Cardiac muscle cell (in vitro differentiated cells and primary cell): ENCODE measurements at places on chromosomes 7 and 10. TPM values are rescaled to one million over a fixed set of nuclear protein-coding genes. Genes with fewer than 3 reads are reported as not detected.

ENTPD1 gene
- total RNA-seq: 0.95 and 1.1 TPM in 2 replicates

NPY4R gene
- 0.39 and 1.2 TPM in 2 replicates for total RNA-seq

PROSER2 gene
- total RNA-seq: 17.3 and 20.7 TPM in 2 replicates

LLCFC1 gene
- total RNA-seq: not detected in 2 replicates

CEP55 gene
- 2.8 and 23.8 TPM in 2 replicates for total RNA-seq

GNAT3 gene
- total RNA-seq: not detected in 2 replicates

SERPINE1 gene
- 1.1 and 1.6 TPM in 2 replicates for total RNA-seq

NYAP1 gene
- 9.0 and 13.0 TPM in 2 replicates for total RNA-seq

ACSM6 gene
- total RNA-seq: not detected in 2 replicates

MOGAT3 gene
- total RNA-seq: not detected in 2 replicates

CCNJ gene
- total RNA-seq: 12.3 and 14.7 TPM in 2 replicates

DNA sequence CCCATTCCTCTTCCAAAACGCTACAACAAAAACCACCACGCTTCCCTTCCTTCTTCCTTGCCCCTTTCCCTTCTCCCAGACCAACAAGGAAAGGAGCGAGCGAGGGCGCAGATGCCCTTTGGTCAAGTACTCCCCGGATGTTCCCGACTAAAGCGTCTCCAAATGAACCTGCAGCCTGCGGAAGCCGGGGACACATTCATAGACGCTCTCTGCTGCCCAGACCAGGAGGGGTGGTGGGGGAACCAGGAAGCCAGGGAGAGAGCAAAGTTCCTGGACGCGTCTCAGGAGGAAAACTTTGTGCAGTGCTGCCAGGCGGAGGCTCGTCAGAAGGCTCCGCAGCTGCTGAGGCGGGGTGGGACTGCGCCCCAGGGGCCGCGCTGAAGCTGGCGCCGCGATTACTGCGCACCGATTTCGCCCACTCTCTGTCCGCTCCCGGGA, 754 bp downstream of the SEMA3D start:
- H3K36me3 ChIP-seq: no peaks in the 10 kb centered on the region
- peak overlapping the region; percentile 66 for H3K4me3 ChIP-seq
- H3K27ac ChIP-seq: no peak overlapping the region

DNA sequence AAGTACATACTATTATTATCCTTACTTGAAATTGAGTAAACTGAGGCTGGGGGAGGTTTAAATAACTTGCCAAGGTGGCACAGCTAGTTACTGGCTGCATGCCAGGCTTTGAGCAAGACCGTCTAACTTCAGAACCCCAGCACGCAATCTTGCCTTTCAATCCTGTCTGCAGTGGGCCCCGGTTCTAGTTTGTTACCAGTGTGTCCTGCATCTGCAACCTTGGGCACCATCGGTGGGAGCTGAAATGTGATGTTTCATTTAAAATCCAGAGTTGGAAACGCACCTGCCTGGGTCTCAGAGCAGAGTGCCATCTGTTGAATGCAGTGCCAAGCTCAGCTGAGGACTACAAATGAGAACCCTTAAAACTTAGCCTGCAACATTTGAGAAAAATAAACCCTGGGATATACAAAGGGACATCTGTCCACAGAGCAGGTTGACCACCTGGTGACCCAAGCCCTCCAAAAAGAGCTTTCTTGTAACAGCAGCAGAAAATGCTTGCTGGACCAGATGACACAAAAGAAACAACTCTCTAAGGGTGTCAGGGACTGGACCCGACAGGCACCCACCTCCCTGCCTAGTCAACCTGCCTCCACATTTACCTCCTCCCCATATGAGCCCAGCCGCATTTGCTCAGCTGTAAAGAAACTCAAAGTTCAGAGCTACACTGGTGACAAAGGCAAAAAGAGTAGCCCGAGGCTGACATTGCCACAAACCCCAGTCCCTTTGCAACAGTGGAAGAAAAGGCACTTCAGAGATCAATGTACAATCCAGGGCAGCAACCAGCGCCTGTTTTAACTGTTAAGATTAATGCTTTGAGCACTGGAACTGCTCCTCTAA, 1.7 kb downstream of the SH3PXD2A start:
- H3K27ac ChIP-seq: peak overlapping the region; percentile 88
- peak overlapping the region; percentile 87 for H3K4me3 ChIP-seq
- DNase-seq: no peak
- H3K27me3 ChIP-seq: no peaks in the 10 kb centered on the region

DNA sequence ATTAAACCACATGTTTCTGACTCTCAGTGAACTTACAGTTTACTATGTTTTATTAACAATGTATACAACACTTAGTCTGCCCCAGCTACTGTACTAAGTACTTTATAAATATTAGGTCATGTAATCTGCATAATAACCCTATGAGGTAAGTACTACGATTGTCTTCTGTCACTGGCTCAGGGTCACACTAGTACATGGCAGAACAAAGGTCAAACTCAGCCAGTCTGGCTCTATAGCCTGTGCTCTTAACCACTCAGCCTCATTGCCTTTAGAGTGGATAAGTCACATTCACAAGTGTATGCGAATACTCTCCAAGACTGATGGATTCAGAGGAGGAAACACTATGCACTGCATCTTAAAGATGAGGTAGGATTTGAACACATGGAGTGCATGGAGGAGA, 252.3 kb downstream of the KCNMA1 start:
- no peak overlapping the region for H3K4me3 ChIP-seq
- no peak for DNase-seq
- H3K27ac ChIP-seq: no peak overlapping the region

DNA sequence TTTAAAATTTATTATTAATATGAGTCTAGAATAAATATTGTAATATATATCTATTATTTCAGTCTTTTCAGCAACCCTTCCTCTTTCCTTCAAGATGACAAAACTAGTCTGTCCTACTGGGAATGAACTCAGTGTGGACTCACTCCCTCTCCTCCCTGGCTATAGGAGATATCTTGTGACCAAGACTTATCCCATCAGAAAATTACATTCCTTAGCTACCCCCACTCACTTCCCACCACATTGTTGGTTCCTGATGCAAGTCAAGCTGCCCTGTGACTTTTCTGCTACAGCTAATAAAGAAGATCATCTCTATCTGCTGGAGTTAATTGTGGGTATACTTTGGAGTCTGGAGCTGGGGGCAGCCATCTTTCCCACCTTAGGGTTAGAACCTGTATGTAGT, 28.0 kb upstream of the MCU start:
- no peaks in the 10 kb centered on the region for H3K27me3 ChIP-seq
- DNase-seq: peak; percentile 16
- no peaks in the 10 kb centered on the region for H3K4me1 ChIP-seq
- H3K4me3 ChIP-seq: no peak overlapping the region
- H3K36me3 ChIP-seq: no peaks in the 10 kb centered on the region

DNA sequence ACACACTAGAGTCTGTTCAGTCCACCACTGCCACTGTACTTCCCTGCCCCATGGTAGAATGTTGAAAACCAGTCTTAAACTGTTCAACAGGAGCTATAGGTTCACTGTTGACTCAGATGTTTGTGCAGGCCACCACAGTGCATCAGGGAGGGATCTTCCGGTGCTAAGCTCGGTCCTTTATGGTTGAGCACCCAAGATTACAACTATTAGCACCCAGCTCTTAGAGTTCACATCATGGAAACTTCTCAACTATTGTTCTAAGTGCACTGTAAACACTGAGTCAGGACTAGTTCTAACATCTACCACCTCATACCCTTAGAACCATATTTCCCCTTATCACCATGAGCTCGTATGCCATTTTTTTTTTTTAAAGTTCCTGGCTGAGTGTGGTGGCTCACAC, 97.1 kb upstream of the MXI1 start:
- H3K27ac ChIP-seq: no peak overlapping the region
- H3K27me3 ChIP-seq: no peaks in the 10 kb centered on the region
- H3K4me3 ChIP-seq: no peak overlapping the region
- H3K36me3 ChIP-seq: peaks cover 21% of the 10 kb centered on the region

- no peaks in the 10 kb centered on the region for H3K36me3 ChIP-seq
- H3K4me3 ChIP-seq: peak overlapping the region; percentile 85
- H3K27me3 ChIP-seq: peaks cover 32% of the 10 kb centered on the region
- H3K4me1 ChIP-seq: peaks cover 4% of the 10 kb centered on the region
- H3K27ac ChIP-seq: no peak overlapping the region
- peak; percentile 55 for DNase-seq
Measured at GRCh38 chr7:17299483-17299991, 1.1 kb downstream of the AHR start.

GRCh38 chr7:139576179-139576973, 52.9 kb downstream of the CLEC2L start:
- no peak overlapping the region for H3K27ac ChIP-seq
- no peak overlapping the region for H3K4me3 ChIP-seq
- DNase-seq: no peak
- H3K4me1 ChIP-seq: no peaks in the 10 kb centered on the region
- H3K36me3 ChIP-seq: peaks cover 32% of the 10 kb centered on the region
- no peaks in the 10 kb centered on the region for H3K27me3 ChIP-seq

GRCh38 chr7:114934713-114935112, 12.8 kb downstream of the MDFIC start:
- no peaks in the 10 kb centered on the region for H3K36me3 ChIP-seq
- no peak overlapping the region for H3K4me3 ChIP-seq
- DNase-seq: peak; percentile 53
- H3K4me1 ChIP-seq: peaks cover 13% of the 10 kb centered on the region

GRCh38 chr7:7452119-7452518, 83.6 kb downstream of the COL28A1 start:
- no peak overlapping the region for H3K4me3 ChIP-seq
- H3K27ac ChIP-seq: no peak overlapping the region
- H3K36me3 ChIP-seq: no peaks in the 10 kb centered on the region
- DNase-seq: no peak
- no peaks in the 10 kb centered on the region for H3K4me1 ChIP-seq

DNA sequence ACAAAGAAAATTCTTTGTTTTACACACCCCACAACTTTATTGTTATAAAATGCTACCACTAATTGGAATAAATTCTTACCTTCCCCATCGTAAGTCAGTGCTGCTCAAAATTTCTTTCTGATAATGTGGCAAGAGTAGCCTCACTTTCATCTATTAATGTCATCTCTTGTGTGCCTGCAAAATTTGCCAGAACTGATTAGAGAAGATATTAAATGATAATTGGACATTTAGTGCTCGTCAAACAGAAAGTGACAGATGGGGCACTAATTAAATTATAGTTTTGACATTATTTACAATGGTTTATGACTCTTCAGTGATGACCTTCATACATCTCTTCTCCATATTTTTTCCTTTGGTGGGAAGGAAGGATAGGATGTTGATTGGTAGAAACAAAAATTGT, 690.9 kb downstream of the NXPH1 start:
- no peak for DNase-seq
- H3K4me3 ChIP-seq: no peak overlapping the region
- no peaks in the 10 kb centered on the region for H3K4me1 ChIP-seq
- H3K27me3 ChIP-seq: no peaks in the 10 kb centered on the region
- H3K36me3 ChIP-seq: no peaks in the 10 kb centered on the region
- H3K27ac ChIP-seq: no peak overlapping the region

GRCh38 chr7:139482662-139483466, 609 bp downstream of the KLRG2 start:
- H3K27ac ChIP-seq: no peak overlapping the region
- no peaks in the 10 kb centered on the region for H3K36me3 ChIP-seq
- H3K27me3 ChIP-seq: peaks cover 67% of the 10 kb centered on the region
- H3K4me1 ChIP-seq: peaks cover 8% of the 10 kb centered on the region
- peak overlapping the region; percentile 28 for H3K4me3 ChIP-seq

- no peak overlapping the region for H3K4me3 ChIP-seq
- no peaks in the 10 kb centered on the region for H3K4me1 ChIP-seq
- H3K36me3 ChIP-seq: peaks cover 64% of the 10 kb centered on the region
- H3K27ac ChIP-seq: no peak overlapping the region
- no peaks in the 10 kb centered on the region for H3K27me3 ChIP-seq
- DNase-seq: peak; percentile 56
Measured at GRCh38 chr10:69383558-69383957, 33.2 kb downstream of the TACR2 start.

DNA sequence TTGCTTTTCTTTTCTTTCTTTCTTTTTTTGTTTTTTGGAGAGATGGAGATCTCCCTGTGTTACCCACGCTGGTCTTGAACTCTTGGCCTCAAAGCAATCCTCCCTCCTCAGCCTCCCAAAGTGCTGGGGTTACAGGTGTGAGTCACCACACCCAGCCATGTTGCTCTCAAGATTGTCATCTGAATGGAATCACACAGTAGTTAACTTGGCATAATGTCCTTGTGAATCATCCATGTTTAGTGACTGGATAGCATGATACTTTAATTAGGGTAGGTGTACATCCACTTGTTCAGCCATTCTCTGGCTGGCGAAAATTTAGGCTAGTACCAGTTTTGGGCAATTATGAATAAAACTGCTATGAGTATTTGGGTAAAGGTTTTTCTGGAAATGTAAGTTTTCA, 15.4 kb upstream of the GRB10 start:
- no peak overlapping the region for H3K4me3 ChIP-seq
- no peaks in the 10 kb centered on the region for H3K4me1 ChIP-seq
- H3K27ac ChIP-seq: no peak overlapping the region
- no peak for DNase-seq
- H3K36me3 ChIP-seq: no peaks in the 10 kb centered on the region

- H3K27ac ChIP-seq: no peak overlapping the region
- no peaks in the 10 kb centered on the region for H3K36me3 ChIP-seq
- H3K27me3 ChIP-seq: peaks cover 12% of the 10 kb centered on the region
- no peaks in the 10 kb centered on the region for H3K4me1 ChIP-seq
Measured at GRCh38 chr10:75386128-75386527, 15.4 kb downstream of the ZNF503 start.

DNA sequence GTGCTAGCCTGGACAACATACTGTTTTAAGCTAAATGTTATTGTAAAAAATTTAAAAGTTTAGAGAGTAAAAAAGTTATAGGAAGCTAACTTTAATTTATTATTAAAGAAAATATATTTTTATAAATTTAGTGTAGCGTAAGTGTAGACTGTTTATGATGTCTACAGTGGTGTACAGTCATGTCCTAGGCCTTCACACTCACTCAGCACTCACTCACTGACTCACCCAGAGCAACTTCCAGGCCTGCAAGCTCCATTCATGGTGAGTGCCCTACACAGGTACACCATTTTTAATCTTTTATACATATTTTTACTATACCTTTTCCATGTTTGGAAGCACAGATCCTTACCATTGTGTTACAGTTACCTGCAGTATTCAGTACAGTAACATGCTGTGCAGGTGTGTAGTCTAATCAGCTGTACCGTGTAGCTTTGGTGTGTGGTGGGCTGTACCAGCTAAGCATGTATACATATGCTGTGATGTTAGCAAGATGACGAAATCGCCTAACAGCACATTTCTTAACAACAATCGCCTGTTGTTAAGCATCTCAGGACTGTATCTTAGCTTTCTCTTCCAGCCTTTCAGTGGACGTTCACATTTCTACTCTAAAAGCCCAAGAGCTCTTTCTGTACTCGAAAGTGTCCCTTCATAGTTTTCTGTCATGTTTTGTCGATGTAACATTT, 12.5 kb downstream of the RNF32 start:
- H3K27ac ChIP-seq: no peak overlapping the region
- DNase-seq: no peak
- H3K4me3 ChIP-seq: no peak overlapping the region
- H3K27me3 ChIP-seq: no peaks in the 10 kb centered on the region
- H3K4me1 ChIP-seq: no peaks in the 10 kb centered on the region
- no peaks in the 10 kb centered on the region for H3K36me3 ChIP-seq

GRCh38 chr7:4054158-4054557, 627.9 kb upstream of the FOXK1 start:
- no peaks in the 10 kb centered on the region for H3K36me3 ChIP-seq
- no peak for DNase-seq
- no peaks in the 10 kb centered on the region for H3K4me1 ChIP-seq

- H3K27me3 ChIP-seq: no peaks in the 10 kb centered on the region
- no peak overlapping the region for H3K27ac ChIP-seq
- H3K4me3 ChIP-seq: no peak overlapping the region
- H3K4me1 ChIP-seq: no peaks in the 10 kb centered on the region
Measured at GRCh38 chr10:124236816-124237215, 143.4 kb upstream of the CHST15 start.
